Activated CD4-positive, alpha-beta T cell treated with anti-CD3 and anti-CD28 coated beads for 1 hour (primary cell): ENCODE measurements at places on chromosomes 5 and 9.

DNA sequence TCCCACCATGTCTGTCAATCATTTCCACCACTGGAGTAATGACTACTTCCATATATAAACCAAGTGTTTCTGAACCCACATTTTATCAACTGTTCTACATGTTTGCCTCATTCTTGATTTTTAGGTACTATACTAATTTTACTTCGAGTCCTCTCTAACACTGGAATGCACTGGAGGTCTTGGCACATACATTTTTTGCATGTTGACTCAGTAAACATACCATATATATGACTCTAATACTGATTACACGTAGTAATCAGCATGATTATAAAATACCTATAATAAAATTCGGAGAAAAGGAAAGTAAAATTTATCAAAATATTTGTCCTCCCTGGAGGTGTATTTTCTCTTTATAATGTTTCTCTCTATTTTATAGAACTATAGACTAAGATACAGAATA is 621.7 kb upstream of the NUDT12 start:
- no peak for DNase-seq

DNA sequence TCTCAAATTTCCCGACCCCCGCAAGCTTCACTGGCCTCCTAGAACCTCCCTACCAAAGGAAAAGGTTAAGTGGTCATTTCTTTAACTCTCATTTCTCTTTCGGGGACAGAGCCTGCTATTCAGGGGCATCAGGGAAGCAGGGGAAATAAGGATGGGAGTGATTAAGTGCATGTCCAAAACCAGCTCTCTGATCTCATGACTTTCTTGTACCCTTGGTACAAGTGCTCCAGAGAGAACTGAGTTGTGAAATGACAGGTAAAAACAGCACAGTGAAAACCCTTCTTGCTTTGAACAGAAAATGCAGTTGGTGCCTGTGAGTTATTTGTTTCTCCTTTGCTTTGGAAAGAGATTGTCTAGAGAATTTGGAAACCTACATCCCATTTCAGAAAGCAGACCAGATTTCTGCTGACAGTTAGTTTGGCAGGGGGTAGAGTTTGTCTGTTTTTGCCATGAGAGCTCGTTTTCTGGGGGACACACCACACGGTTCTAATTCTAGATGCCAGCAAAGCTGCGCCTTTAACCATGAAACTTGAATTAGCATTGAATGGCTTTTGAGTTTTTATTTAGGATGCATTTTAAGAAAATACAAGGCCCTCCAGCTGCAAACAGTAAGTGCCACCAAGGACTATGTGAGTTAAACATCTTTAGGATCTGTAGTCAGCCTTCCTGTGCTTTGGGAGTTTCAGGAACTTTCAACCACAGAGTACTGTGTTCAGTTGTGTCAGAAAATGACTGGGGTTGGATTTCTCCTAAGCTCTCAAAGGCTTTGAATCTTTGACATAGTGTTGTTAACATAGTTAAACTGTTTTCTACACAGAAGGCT is 161.7 kb upstream of the LHFPL2 start:
- DNase-seq: no peak

DNA sequence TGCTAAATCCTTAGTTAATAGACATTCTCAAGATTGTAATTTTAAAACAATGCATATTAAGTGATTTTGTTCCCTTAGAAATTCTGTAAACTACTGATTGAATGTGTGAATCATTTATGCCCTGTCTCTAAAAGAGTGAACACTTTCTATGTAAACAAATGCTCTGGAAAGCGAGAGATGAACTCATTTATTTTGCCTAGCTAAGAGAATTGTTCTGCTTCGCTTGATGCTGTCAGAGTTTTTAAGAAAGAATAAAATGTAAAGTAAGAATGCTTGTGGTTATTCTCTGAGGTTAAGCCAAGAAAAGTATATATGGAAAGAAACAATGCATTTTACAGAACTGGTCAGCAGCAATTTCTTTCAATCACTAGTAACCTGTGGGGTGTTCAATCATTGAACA is 347.4 kb upstream of the NUDT12 start:
- no peak for DNase-seq

DNA sequence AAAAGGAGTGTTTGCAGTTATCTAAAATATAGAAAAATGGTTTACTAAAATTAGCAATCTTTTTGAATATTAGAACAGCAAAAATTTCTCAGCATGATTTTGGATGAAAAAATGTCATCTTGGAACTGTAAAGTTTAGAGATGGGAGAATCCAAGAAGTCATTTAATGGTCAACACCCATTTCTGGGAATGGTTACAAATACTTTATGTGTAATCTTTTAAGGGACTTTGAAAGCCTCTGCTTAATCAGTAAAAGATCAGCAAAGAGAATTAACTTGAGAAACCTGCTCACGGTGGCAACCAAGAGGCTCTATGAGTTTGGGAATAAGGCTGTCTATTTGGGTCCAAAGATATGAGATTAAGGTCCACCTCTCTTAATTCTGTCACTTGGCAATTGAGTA is 13.0 kb downstream of the C1QTNF3 start:
- no peak for DNase-seq

DNA sequence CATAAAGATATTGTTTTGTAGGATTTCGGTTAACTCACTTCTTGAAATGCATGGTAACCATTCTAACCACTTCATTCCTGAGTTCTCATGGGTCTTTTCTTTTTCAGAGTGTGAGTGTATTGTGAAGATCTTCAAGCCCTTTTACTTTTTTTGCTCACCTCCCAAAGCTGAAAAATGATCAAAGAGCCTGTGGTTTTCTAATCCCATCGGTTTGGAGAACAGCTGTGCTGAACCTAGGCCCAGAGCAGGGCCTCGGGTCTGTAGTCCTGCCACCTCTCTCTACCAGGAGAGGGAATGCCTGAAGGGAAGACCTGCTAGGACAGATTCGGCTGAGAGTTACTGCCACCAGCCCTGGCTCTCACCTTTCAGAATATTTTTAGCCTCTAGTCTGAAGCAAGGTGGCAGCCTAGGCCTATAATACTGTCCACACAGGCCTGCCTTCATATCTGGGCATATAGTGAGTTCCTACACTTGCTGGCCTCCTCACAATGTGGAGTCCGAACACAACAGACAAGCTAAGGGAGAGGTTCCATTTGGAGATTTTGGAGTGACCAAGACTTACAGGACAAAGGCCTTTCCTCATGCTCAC is 13.8 kb downstream of the RGMB start:
- DNase-seq: no peak

DNA sequence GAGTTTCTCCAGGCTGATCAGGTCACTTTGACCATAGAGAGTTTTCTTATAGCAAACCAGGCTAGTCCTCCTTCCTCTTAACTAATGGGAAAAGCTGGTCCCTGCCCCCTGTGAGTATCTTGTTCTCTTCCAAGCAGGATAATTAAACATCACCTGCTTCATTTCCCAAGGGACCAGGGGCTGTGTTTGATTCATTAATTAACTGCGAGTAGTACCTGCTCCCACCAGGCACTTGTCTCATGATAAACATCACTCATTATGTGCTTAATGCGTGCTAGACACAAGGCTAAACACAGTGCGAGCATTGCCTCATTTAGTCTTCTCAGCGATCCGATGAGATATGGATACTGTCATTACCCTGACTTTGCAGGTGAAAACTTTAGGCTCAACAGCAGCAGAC is 1.7 kb upstream of the FAM163B start:
- no peak for DNase-seq

DNA sequence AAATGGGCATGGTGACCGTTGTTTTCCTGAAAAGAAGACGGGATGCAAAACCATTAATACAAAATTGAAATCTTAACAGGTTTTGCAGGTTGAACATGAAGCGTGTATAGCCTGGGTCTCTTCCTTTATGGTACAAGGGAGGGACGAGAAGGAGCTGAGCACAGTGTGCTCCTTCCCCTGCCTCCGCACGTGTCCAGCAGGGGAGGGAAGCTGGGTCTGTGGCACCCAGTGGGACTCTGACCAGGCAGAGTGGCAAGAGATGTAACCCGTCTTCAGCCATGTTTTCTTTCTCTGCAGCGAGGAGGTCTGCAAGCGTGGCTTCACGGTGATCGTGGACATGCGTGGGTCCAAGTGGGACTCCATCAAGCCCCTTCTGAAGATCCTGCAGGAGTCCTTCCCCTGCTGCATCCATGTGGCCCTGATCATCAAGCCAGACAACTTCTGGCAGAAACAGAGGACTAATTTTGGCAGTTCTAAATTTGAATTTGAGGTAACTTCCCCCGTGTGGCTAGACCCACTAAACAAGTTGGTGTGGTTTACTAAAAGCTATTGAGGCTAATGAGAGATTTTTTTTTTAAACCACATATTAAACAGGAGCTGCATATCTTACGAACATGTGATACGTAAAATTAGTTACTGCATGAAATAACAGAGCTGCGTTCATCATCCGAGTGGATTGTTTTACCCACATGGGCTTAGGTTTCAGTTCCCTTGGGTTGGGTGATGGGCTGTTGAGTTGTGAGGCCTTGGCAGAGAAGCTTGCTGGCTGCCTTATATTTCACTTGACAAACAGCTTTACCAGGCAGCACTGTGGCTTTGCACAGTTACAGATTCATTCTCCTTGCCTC is 143.7 kb downstream of the TRIO start:
- no peak for DNase-seq

- DNase-seq: no peak
Observed at GRCh38 chr9:85443190-85443598, 298.6 kb downstream of the AGTPBP1 start.

- DNase-seq: no peak
Observed at GRCh38 chr9:11618241-11618805, 1005.5 kb upstream of the PTPRD start.

DNA sequence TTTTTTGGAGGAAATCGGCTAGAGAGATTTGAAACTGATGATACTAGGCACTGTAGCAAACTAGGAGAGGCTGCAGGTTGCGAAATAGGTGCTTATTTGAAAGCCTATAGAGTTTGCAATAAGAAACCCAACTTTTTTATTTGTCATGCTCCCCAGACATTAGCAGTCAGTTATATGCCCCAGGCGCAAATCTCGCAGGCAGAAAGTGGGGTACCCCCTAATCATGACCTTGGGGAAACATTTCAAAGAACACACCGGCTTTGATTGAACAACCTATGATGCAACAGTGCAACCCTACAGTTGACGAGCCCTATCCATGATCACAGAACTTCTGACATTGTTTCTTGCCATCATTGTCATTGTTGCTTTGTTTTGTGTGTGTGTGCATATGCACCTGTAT is 510.5 kb downstream of the RAB3C start:
- no peak for DNase-seq

DNA sequence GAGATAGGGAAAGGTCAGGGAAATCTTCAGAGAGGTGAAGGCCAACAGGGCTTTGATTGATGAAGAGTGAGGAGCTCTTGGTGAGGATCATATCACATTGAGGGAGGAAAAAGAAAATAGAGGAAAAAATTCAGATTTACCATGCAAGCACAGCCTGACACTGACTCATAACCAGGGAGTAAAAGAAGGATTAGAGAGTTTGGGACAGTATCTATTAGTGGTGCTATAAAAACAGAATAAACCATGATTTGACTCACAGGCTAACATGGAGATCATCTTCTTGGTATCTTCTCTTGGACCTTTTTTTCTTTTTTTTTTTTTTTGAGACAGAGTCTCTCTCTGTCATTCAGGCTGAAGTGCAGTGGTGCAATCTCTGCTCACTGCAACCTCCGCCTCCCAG is 44.4 kb downstream of the MUSK start:
- no peak for DNase-seq

DNA sequence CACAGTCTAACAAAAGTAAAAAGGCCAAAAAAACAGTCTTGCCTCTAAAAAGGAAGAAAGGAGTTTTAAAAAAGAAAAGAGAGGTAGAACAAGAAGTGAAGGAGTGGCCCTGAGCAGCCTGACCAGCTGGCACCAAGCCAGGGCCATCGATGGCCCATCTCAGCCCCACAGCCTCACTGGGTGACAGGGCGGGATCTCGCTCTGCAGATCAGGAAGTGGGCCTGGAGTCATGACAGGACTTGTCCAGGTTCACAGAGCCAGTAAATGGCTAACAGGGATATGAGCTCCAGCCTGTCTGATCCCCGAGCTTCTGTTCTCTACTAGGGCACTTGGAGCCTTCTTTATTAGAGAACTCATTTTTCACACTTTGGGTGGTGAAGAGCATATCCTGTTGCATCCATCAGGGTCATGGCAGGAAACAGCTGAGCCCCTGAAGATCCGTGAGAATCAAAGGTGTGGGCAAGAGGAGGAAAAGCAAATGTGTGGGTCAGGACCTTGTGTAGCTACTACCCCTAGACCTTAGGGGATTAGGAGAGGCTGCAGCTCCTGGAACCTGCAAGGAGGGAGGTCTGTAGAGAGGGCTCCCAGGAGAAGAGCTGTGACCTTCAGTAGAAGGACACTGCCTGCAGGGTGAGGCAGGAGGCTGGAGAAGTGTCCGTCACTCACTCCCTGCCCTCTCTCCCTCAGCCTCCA is 299.0 kb upstream of the MSX2 start:
- DNase-seq: no peak

- DNase-seq: no peak
Observed at GRCh38 chr9:8267636-8268035, 468.1 kb upstream of the DMAC1 start.

DNA sequence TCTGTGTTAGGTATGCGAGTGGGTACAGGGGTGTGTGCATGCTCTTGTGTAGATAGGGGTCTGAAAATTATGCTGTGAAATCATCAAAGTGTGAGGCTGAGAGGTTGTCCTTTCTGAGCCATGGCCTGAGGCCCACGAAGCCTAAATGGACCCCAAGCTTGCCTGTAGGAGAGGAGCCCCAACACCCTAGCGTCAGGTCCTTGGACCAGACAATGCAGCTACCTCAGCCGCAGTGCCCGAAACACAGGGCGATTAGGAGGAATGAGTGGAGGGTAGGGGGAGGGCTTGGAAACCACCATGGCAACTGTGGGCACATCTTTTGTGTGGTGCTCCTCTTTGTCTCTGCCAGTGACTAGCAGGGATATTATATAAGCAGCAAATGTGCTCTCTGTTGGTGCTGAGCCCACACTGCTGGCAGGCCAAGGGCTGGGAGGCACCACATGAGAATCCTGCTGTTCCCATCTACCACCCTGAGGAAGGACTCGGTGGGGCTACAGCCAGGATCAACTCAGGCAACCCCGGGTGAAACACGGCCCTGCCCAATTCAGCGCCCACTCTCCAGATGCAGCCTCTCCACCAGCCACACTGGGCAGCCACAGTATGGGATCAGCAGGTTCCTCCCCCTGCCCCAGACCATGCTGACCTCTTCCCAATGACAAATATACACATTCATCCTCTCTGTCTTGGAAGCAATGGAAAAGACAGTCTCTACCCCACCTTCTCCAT is 84.6 kb upstream of the FSTL4 start:
- DNase-seq: no peak
